Fibroblast of the aortic adventitia (primary cell): ENCODE measurements at places on chromosomes 2 and 18.

DNA sequence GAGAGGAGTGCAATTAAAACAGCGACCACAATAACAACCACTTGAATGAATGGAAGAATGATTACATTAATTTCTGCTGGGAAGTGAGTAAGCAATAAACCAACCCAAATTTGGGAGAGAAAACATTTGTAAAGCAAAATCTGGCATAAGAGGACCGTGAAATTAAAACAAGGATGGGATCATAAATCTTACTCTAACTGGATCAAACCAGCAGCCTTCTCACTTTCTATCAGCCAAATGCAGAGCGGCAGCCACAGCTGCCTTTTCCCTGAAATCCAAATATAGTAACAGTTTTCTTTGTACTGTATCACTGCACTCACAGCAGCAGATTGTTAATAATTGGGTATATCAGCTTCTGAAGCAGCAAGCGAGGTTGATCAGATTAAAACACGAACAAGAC, 245.2 kb upstream of the REG3G start:
- no peak for DNase-seq

GRCh38 chr18:12777500-12777944, 74.7 kb downstream of the PSMG2 start:
- no peak for DNase-seq

- no peak for DNase-seq
Measured at GRCh38 chr18:74412116-74412880, 44.8 kb downstream of the DIPK1C start.

- DNase-seq: peak; percentile 77
Measured at GRCh38 chr2:108623616-108624015, 89.3 kb downstream of the LIMS1 start.
